ENCODE measurements at places on chromosomes 13 and 19.
A peak's percentile ranks its signal among the peaks of the same experiment; 100 is the strongest.

- no peak for DNase-seq
These were observed 14.9 kb downstream of the TEX29 start for GRCh38 chr13:111335298-111335697.

GRCh38 chr13:77448689-77449088 lies 86.8 kb upstream of the SCEL start:
- no peak for DNase-seq

GRCh38 chr13:113373811-113374485 lies 10.0 kb upstream of the GRTP1 start:
- DNase-seq, result no peak

DNA sequence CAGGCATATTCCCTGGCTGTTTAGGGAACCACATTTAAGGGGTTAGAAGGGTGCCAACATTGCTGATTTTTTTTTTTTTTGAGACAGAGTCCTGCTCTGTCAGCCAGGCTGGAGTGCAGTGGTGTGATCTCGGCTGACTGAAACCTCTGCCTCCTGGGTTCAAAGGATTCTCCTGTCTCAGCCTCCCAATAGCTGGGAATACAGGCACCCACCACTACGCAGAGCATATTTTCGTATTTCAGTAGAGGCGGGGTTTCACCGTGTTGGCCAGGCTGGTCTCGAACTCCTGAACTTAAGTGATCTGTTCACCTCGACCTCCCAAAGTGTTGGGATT lies 7.8 kb upstream of the CRX start:
- no peak for DNase-seq

GRCh38 chr19:35898499-35898809 lies 1.9 kb downstream of the NFKBID start:
- no peak for DNase-seq

DNA sequence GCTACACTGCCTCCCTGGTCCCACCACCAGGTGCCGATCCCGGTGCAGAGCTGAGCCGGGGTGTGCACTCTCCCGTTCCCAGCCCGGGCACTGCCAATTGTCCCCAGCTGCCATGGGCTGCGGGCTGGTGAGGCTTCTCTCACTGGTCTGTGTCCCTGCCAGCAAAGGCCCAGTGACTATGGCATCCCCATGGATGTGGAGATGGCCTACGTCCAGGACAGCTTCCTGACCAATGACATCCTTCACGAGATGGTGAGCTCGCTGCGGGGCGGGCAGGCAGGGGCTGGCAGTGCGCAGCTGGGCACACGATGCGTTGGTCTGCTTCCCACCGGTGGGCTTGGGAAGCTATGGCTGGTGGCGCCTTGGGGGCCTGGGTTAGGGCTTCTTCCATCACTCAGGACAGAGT lies 14.6 kb downstream of the MPND start:
- DNase-seq, result no peak

DNA sequence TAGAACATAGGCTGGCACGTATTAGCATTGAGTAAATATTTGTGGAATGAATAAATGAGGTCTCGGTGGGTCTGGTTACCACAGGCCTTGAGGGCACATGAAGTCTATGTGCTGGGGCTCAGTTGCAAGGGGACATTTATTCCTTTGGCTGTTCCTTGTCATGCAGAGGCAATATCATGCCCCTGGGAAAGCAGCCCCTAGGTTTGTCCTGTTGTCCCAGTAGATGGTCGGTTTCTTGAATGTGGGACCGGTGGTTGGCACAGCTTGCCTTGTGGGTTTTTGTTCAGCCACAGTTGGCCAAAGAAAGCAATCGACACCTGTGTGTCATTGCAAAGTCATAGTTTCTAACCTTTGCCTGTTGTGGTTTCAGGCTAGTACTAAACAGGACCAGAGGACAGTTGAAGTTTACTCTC lies 24.7 kb upstream of the GPR183 start:
- DNase-seq, result no peak

DNA sequence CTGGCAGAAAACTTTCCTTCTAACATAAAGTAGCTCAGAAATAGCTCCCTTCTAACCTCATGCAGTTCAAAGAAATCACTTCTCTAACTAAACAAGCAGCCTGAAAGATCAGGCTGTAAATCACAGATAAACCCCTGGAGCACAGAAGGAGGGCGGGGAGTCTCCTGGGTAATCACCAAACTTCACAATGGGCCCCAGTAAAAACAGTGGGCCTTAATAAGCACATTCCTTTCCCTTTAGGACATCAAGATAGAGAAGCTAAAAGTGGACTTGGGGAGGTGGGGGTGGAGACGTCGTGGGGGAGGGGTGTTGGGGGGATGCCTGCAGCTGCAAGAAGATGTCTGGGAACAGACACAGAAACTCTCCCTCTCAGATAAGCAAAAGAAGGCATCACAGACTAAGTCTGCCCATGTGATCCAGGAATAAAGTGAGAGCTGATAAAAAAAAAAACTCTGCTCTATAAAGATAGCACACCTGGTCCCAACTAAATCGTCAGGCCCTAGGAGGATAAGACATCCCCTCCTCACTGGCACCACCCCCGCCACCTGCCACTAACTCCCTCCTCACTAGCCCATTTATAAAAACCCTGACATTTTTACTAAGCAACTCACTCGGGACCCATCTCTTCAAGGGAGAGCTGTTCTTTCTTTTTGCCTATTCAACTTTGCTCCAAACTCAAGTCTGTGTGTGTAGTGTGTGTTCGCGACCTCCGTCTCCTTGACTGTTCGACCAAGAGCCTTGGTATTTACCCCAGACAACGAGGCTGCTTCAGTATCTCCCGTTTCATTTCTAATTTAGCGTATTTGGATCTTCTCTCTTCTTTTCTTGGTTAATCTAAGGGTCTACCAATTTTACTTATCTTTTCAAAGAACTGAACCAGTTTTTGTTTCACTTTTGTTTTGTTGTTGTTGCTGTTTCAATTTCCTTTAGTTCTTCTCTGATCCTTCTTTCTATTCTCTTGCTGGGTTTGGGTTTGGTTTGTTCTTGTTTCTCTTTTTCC lies 31.7 kb downstream of the DNAJC15 start:
- DNase-seq, result no peak

DNA sequence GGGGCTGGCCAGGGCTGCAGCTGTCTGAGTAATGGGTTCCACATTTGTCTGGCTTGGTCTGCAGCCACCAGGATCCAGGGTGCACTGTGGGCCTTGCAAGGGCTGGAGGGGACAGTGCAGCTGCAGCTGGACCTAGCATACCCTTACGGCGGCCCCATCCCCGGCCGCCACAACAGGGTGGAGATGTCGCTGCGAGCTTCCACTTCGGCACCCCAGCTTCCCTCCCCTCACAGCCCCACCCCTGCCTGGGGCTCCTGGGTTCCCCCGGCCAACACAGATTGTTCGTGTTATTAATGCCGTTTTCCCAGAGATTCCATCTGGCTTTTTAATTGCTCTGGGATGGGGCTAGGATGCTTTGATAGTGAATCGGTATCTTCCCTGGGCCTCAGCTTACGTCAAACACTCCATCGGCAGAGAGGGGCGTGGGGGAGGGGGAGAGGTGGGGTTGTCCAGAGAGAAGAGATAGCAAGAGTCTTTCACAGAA lies 5.8 kb downstream of the CEBPA start:
- no peak for DNase-seq

GRCh38 chr13:51934461-51935087 lies 72.8 kb downstream of the CCDC70 start:
- no peak for DNase-seq

- DNase-seq, result no peak
These were observed 12.2 kb downstream of the TJP3 start for GRCh38 chr19:3720349-3720917.

DNA sequence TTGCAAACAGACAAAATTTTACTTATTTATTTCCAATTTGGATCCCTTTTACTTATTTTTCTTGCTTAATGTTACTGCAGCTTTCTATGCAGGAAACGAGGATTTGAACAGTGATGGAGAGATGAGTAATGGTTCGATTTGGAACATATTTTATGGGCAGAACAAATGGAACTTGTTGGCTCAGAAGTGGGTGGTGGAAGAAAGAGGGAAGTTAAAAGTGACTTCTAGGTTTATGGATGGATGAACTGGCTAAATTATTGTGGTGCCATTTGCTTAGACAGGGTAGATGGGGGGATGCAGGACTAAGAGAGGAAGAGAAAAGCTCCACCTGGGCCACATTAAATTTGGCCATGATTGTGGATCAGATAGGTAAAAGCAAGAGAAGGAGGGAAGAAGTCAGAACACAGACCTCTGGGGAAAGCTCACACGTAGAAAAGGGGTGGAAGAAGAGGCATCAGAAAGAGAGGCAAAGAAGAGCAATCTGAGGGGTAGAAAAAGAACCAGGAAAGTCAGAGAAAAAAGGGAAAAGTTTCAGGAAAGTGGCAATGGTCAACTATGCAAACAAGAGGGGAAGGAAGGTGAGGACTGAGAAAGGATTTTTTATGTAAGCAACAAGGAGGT lies 768 bp upstream of the CYSLTR2 start:
- no peak for DNase-seq

GRCh38 chr19:10699650-10700335 lies 1.4 kb upstream of the QTRT1 start:
- DNase-seq, result no peak

GRCh38 chr13:114029866-114030625 lies 56.2 kb upstream of the C13orf46 start:
- DNase-seq, result peak; percentile 46

DNA sequence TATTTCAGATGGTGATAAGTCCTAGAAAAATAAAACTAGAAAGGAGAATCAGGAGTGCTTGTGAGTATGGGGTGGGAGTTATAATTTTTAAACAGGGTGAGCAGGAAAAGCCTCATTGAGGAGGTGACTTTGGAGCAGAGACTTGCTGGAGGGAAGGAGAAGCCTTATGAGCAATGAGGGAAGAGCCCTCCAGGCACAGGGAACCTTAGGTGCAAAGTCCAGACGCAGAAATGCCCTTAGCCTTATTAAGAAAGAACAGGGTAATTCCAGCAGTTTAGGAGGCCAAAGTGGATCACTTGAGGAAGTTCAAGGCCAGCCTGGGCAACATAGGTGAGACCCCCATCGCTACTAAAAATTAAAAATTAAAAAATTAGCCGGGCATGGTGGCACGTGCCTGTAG lies 21.0 kb upstream of the FXYD3 start:
- no peak for DNase-seq

DNA sequence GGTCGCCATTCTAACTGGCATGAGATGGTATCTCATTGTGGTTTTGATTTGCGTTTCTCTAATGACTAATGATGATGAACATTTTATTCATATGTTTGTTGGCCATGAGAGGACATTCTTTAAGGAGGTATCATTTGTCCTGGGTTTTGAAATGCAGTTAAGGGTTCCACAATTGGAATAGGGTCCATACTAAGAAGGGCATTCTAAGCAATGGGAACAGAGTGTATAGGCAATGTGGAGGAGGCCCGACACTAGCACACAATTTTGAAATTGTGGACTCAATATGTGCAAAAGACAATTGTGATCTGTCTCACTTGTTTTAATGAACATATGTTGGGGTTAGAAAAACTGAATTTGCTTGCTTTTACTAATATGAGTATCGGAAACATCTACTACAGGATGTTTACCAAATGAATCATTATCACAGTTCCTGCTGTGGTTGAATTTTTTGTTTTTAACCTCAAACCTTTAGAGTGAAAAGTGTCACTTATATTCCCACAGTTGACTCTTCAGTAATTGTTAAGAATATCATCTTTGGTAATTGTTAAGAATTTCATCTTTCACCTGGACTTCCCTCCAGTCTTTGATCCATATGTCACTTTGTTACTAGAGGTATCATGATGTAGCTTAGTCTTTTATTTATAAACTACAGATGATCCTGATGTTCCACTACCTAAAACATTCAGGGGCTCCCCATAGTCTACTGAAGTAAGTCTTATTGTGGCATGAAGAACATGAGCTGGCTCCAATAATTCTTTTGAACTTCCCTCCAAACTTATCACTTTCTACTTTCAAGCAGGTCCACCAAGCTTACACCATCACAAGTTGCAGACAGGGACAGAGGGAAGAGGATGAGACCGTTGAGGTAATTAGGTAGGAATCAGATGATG lies 109.7 kb upstream of the KLF12 start:
- DNase-seq, result no peak

- DNase-seq, result no peak
These were observed 10.6 kb downstream of the POU2F2 start for GRCh38 chr19:42121656-42122069.

- DNase-seq, result no peak
These were observed 13.2 kb downstream of the EHD2 start for GRCh38 chr19:47726467-47726866.

GRCh38 chr19:52028780-52029123 lies 573 bp upstream of the ZNF614 start:
- no peak for DNase-seq

DNA sequence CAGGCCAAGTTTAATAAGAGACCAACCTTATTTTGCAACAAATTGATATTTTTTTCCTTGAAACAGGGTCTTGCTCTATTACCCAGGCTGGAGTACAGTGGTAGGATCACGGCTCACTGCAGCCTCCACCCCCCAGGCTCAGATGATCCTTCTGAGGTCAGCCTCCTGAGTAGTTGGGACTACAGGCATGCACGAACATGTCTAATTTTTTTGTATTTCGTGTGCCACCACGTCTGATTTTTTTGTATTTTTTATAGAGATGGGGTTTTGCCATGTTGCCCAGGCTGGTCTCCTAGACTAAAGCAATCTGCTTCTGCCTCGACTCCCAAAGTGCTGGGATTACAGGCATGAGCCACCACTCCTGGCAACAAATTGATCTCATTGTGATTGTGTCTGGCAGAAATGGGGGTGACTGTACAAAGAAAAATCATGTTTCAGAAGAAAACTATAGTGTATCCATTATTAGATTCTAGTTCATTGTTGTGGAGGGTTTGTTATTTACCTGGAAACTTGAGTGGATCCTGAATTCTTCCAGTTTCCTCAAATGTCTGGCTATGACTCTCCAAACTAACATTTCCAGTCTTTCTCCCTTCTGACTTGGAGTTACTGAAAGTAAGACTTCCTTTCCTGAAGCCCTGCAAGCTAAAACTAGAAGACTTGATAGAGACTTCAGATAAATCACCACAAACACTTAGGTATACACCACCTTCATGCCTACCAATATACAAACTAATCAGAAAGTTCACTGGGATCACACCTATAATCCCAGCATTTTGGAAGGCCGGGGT lies 17.3 kb upstream of the AKT2 start:
- no peak for DNase-seq

- DNase-seq, result no peak
These were observed 53.6 kb upstream of the PABPC3 start for GRCh38 chr13:25042151-25042865.

- DNase-seq, result no peak
These were observed at the start of gene GRIK5 for GRCh38 chr19:42069619-42070351. Gene GRIK5, minus strand, starts transcription at chr19:42070206. Its CDS starts 4,436 bp downstream, at chr19:42065770.

DNA sequence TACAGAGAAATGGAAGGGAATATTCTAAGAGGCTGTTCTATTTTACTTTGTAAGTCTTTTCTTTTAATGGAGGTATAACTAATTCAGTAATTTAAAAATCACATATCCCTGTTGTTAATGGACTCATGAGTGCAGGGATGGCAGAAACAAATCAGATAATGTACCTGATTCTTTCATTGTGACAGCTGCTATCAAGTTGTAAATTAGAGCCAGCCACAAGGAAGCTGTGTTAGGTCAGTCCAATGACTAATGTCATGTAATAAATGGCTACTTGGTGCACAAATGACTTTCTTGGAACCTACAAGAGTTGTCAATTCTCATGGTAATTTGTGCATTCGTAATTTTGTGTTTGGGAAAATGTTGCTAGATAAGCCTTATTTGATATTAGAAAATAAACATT lies 446.4 kb downstream of the DCT start:
- no peak for DNase-seq

GRCh38 chr13:95404141-95404882 lies 103.1 kb upstream of the ABCC4 start:
- peak; percentile 37 for DNase-seq

GRCh38 chr13:46492946-46493345 lies 60.0 kb upstream of the LRCH1 start:
- no peak for DNase-seq
